ENCODE measurements at places on chromosomes 2 and 18.

DNA sequence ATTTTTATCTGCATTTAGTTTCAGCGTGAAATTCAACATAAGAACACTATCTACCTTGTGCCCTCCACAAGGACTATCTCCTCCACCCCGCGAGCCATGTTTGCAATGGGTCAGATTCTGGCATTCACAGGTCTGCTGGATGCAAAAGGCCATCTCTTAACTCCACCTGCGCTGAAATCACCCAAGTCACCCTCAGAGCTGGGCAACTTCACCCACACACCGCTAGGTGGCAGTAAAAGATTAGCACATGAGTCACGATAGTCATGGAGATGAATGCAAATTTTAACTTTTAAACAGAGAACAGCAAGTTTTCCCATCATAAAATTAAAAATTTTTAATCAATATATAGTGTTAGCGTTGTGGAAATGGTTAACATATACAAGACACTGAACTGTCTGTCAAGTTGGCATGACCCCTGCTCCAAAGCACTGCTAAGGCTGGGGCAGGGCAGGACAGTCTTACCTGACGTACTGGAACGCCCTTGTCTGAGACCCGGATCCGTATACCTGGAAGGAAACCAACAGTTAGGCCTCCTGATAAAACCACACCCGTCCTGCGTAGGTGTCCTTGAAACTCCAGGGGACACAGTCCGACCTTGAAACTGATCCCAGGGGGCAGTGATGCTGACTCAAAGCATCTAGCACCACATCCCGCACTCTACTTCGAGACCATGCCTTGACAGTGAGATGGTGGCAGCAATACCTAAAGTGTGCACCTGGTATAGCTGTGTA lies 89.6 kb downstream of the UXS1 start:
- peak; percentile 73 for DNase-seq

GRCh38 chr2:26048791-26049190 lies 14.9 kb downstream of the RAB10 start:
- DNase-seq, result no peak

DNA sequence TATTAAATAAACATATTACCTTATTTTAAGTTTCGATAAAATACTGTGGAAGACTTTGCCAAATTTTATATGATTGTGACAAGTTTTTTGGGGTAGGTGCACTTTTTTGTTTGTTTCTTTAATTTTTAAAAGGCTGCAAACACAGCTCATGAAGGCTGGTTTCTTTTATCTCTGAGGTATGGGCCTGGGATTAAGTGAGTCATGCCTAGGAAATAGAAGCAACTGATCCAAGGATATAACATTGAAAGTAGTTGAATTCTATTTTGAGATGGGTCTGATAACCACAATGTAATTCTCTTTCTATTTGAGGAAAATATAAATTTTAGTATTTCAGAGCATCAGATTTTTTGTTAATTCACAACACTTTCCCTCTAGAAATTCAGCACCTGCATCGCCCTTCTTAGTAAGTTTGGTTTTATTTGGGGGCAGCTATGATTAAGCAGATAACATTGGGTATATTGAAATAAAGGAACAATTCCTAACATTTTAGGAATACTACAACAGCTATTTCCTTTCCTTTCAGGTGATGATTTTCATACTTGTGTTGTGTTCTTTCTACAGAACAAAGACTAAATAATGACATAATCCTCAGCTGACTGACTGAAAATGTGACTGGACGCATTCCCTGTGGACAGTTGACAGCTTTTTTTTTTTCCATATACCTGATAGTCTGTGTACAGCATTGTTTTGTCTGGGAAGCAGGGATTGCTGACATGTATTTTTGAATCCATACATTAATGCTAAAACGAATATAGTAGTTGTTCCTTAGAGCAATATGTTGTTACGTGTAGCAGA lies 16.8 kb downstream of the RBM45 start:
- no peak for DNase-seq

DNA sequence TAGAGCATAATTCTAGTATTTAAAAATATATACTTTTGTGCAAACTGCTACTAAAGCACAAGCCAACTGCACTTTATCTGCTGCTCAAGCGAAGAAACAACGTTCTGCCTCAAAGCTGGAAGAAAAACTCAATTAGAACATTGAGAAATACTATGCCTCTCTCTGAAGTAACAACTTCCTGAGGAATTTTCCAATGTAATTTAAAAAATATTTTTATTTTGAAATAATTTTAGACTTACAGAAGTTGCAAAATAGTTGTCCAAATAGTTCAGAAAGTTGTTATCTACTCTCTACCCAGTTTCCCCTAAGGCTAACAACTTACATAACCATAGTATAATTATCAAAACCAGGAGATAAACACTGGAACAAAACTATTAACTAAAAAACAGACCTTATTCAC lies 12.3 kb upstream of the POLI start:
- DNase-seq, result no peak

DNA sequence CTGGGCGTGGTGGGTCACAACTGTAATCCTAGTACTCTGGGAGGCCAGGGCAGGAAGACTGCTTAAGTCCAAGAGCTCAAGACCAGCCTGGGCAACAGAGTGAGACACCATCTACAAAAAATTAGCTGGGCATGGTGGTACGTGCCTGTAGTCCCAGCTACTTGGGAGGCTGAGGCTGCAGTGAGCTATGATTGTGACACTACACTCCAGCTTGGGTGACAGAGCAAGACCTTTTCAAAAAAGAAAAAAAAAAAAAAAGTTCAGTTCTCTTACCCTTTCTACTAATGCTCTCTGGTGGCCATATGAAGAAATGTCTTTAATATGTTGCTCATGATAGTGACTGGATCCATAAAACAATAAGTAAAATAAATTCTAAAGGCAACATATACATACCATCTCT lies 14.9 kb downstream of the TYW5 start:
- peak; percentile 15 for DNase-seq

DNA sequence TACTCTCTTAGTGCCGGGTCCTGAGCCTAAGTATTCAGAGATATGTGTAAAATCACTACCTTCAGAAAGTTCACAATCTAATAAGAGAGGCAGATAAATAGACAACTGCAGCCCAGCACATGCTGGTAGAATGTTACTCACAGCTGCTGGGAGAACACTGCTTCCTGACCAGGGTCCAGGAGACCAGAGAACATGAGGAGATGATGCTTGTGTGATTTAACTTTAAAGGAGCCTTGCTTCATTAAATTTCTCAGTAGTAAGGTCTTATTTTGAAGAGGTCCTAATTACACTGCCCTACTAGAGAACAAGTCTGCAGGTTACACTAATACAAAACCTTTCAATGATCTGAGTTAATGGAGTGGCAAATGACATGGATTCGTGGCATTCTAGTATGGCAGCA lies 209.9 kb upstream of the TRIB2 start:
- no peak for DNase-seq

DNA sequence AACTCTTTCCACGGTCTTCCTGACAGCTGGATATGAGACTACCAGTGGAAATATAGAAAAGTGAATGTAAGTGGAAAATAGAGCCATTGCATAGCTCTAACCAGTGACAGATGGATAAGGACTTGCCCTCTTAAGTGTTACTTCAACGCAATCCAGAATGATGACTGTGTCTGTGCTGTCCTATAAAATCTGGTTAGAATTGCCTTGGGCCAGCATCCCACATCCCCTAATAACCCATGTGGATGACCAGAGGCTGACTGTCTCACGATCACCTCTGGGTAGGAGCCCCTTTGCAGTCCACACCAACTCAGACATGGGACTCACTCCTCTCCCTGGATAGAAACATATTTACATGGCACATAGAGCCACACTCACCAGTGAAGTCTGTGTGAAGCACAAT lies 186.6 kb downstream of the C1D start:
- no peak for DNase-seq

DNA sequence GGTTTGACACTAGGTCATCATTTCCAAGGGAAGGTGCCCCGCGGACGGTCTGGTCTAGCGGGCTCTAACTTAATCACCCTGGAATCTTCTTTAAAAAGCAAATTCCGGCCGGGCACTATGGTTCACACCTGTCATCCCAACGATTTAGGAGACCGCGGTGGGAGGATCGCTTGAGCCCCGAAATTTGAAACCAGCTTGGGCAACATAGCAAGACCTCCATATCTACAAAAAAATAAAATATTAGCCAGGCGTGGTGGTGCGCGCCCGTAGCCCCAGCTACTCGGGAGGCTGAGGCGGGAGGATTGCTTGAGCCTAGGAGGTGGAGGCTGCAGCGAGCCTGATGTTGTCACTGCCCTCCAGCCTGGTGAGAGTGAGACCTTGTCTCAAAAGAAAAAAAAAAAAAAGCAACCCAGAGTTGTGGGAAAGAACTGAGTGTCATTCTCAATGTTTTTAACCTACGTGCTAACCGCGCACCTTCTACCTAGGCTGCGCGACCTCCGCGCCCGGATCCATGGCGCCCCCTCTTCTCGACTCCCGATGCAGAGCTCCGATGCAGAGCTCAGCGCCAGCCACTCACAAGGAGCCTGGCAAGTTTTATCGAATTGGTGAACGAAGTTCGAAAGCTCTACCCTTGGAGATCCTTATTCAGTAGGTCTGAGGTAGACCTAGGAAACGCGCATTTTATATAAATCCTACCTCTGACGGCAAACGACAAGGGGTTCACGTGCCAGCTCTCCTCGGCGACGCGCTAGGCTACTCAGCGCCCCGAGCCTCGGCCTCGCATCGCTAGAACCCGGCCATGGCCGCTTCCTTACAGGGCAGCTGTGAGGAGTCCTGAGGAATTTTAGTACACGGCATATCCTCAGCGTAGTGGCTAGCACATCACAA lies 888 bp upstream of the TWSG1 start:
- DNase-seq, result no peak

DNA sequence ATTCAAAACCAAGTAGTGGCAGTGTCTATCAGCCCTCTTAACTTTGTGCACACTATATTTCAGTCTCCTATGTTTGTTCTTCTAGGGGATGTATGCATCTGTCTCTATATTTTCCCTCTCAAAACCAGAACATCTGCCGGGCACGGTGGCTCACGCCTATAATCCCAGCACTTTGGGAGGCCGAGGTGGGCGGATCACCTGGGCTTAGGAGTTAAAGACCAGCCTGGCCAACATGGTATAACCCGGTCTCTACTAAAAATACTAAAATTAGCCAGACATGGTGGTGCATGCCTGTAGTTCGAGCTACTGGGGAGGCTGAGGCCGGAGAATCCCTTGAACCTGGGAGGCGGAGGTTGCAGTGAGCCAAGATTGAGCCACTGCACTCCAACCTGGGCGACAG lies 9.9 kb upstream of the GAREM2 start:
- no peak for DNase-seq

- no peak for DNase-seq
Observed at GRCh38 chr2:37011130-37011529, 44.8 kb upstream of the STRN start.

DNA sequence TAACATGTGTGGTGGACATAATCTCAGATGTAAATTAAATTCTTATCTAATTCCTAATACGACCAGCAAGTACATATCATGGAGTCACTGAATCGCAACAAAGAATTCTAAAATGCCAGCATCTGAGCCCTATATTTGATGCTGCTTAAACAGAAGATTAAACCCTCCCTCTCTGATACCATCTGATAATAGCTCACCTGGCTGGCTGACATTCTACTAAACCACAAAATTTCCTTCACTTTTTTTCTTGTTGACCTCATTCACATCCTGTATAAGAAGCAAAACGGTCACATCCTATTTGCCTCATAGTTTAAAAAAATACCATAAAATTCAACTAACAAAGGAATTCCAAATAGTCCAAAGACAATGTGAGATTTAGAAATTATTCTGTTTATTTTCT lies 371.6 kb upstream of the SLC8A1 start:
- no peak for DNase-seq

GRCh38 chr2:45802499-45803138 lies 151.1 kb downstream of the PRKCE start:
- DNase-seq, result no peak

DNA sequence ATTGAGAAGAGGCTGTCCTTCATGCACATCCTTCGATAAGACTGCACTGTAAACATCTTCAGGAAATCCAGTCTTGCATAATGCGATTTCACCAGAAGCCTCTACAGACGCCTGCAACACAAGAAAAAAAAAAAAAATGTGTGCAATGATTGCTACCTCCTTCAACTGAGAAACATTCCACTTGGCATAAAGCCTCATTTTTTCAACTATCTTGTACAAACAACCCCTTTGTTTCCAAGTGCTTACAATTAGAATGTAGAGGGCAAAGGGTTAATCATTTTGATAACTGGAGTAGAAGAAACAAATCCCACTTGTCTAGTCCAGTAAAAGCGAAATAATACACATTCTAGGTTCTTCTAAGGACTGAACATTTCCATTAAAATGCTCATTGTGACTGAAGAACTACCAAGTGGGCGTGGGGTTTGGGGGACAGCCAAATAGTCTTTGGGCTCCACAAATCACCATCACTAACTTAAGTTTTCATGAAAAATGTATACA lies 29.2 kb downstream of the CDH2 start:
- no peak for DNase-seq

DNA sequence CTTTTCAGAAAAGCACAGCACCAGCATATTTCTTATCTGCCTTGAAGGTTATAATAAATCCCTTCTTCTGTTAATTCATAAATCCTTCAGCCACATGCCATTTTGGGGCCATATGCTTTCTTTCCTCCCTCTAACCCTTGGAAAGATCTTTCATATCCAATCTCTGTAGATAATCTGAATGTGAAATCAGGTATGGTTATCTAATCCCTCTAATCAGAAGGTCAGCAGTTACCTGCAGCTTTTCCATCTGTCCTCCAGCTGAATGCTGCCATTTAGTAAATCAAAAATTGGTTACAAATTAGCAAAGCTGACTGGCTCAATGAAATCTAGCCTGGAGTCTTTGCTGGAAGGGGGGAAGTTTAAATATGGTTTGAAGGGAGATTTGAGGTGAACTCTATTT lies 230.5 kb downstream of the PIK3C3 start:
- DNase-seq, result no peak

GRCh38 chr2:100260712-100261620 lies 61.3 kb downstream of the LONRF2 start:
- peak; percentile 68 for DNase-seq

GRCh38 chr2:138036522-138036921 lies 72.2 kb downstream of the HNMT start:
- DNase-seq, result no peak

GRCh38 chr2:138763971-138764370 lies 16.2 kb downstream of the NXPH2 start:
- no peak for DNase-seq

GRCh38 chr18:55479656-55480420 lies 108.2 kb downstream of the TCF4 start:
- no peak for DNase-seq

GRCh38 chr18:48002933-48003365 lies 72.5 kb upstream of the SMAD2 start:
- DNase-seq, result no peak

All from RPMI8226 (cell line).